LoVo (cell line): ENCODE measurements at places on chromosomes 7 and 10.

- DNase-seq: no peak
Observed at GRCh38 chr7:107089627-107090026, 45.1 kb downstream of the PRKAR2B start.

GRCh38 chr10:13803566-13804554 is 217.1 kb downstream of the PRPF18 start:
- DNase-seq: no peak

DNA sequence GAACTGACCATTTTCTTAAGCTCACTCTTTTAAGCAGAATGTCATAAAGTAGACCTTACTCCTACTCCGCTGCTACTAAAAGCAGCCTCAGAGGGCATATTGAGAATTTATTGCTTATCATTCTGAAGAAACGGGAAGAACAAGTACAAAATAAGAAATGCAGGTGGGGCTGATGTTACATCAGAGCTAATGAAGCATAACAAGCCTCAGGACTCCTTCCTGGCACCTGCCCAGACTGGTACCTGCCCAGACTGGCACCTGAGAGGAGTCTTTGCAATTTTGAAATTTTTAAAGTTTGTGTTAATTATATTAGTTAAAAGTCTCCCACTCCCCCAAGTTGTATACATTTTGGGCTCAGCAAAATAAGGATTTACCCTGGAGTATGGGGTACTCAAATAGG is 162.4 kb downstream of the SEMA3E start:
- DNase-seq: no peak

- no peak for DNase-seq
Observed at GRCh38 chr10:48806342-48806741, 121.7 kb downstream of the WDFY4 start.

GRCh38 chr10:52571516-52572182 is 200.9 kb downstream of the MBL2 start:
- DNase-seq: no peak

- no peak for DNase-seq
Observed at GRCh38 chr7:9680713-9681112, 1247.3 kb downstream of the NXPH1 start.

DNA sequence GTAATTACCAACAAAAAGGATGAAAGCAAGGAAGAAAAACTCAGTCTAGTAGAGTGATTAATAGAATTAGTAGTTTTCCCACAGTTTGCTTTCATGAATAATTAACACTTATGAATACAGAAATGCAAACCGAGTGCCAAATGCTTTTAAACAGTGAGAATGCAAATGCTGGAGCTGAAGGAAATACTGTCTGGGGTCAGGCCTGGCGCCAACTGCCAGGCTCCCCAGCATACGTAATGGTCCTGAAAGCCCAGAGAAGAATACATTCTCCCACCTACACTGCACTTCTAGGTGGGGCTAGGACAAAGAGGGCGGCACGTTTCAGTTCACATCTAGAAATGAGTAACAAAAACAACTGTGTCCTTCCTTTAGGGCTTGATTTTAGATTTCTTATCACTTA is 30.0 kb downstream of the GLUD1 start:
- DNase-seq: no peak

- DNase-seq: peak; percentile 54
Observed at GRCh38 chr7:107405559-107405958, 64.3 kb upstream of the GPR22 start.

GRCh38 chr10:45547207-45547606 is 125.4 kb downstream of the ZFAND4 start:
- DNase-seq: no peak

- DNase-seq: no peak
Observed at GRCh38 chr10:35745617-35746403, 103.7 kb upstream of the FZD8 start.

GRCh38 chr10:132306864-132307751 is 642 bp downstream of the STK32C start:
- DNase-seq: no peak

- peak; percentile 28 for DNase-seq
Observed at GRCh38 chr7:18179093-18179492, 151.4 kb upstream of the PRPS1L1 start.

DNA sequence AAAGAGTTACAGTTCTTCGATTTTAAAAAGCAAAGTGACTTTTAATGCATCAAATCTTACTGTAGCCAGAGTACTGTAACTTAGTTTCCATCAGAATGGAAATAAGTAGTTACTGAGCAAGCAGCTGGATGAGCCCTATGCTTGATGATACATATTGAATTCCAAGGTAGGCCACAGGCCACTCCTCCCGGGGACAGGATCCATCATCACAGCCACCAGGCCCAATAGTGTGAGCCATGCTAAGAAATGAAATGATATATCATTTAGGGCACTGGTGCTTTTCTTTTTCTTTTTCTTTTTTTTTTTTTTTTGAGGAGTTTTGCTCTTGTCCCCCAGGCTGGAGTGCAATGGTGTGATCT is 42.9 kb upstream of the TOMM7 start:
- no peak for DNase-seq

- no peak for DNase-seq
Observed at GRCh38 chr10:42593284-42593683, 45.1 kb downstream of the ZNF33B start.

GRCh38 chr10:106513352-106513771 is 651.1 kb downstream of the SORCS1 start:
- DNase-seq: no peak

GRCh38 chr7:147774461-147774860 is 816.1 kb upstream of the C7orf33 start:
- DNase-seq: no peak

GRCh38 chr10:27153845-27154193 is 365 bp downstream of the YME1L1 start:
- peak; percentile 7 for DNase-seq

DNA sequence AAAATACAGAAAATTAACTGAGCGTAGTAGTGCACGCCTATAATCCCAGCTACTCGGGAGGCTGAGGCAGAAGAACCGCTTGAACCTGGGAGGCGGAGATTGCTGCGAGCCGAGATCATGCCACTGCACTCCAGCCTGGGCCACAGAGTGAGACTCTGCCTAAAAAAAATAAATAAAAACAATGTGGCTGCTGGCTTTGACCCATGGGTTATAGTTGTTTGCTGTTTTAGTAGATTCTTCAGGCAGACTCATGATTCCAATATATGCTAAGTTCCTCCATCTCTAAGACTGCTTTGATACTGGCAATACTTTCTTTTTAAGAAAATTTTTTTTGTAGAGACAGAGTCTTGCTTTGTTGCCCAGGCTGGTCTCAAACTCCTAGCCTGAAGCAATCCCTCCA is 8.4 kb downstream of the OLAH start:
- no peak for DNase-seq

DNA sequence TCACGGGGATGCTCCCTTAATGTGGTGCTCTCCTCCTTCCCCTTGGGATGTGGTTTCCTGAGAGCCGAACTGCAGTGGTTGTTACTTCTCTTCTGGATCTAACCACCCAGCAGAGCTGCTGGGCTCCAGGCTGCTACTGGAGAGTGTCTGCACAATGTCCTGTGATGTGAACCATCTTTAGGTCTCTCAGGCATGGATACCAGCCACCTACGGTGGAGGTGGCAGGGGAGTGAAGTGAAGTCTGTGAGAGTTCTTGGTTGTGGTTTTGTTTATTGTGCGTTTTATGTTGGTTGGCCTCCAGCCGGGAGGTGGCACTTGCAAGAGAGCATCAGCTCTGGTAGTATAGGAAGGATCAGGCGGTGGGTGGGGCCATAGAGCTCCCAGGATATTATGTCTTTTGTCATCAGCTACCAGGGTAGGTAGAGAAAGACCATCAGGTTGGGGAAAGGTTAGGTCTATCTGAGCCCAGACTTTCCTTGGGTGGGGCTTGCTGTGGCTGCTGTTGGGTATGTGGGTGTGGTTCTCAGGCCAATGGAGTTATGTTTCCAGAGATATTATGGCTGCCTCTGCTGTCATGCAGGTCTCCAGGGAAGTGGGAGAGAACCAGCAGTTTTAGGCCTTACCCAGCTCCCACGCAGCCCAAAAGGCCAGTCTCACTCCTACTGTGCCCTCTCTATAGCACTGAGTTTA is 87.9 kb downstream of the KIF20B start:
- no peak for DNase-seq

- no peak for DNase-seq
Observed at GRCh38 chr7:116021237-116021636, 9.3 kb downstream of the TFEC start.

GRCh38 chr10:78779339-78779955 is 289.3 kb upstream of the ZMIZ1 start:
- no peak for DNase-seq

GRCh38 chr7:7799138-7799537 is 80.7 kb upstream of the RPA3 start:
- DNase-seq: peak; percentile 64

GRCh38 chr7:76318488-76319353 is 16.2 kb downstream of the HSPB1 start:
- DNase-seq: peak; percentile 87

- DNase-seq: no peak
Observed at GRCh38 chr7:131581241-131582051, 25.0 kb upstream of the PODXL start.

- DNase-seq: no peak
Observed at GRCh38 chr10:86798025-86798424, 41.6 kb downstream of the BMPR1A start.

GRCh38 chr7:75642810-75643486 is 95.8 kb downstream of the HIP1 start:
- DNase-seq: peak; percentile 18

- no peak for DNase-seq
Observed at GRCh38 chr10:77613476-77614130, 24.0 kb downstream of the KCNMA1 start.

DNA sequence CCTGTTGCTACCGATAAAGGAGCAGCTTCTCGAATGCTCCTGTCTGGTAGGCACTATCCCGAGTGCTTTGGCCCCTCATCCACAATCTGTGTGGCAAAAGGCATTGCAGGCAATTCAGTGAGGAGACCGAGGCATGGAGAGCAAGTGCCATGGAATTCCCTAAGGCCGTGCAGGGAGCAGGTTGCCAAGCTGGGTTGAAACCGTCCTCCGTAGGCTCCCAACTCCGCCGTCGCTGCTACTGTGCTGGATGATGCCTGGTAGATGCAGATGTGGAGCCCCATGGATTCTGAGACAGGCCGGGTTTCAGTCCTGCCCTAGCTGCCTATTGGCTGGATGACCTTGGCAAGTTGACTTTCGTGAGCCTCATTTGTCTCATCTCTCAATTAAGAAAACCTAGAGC is 85.3 kb downstream of the EGFR start:
- DNase-seq: no peak

DNA sequence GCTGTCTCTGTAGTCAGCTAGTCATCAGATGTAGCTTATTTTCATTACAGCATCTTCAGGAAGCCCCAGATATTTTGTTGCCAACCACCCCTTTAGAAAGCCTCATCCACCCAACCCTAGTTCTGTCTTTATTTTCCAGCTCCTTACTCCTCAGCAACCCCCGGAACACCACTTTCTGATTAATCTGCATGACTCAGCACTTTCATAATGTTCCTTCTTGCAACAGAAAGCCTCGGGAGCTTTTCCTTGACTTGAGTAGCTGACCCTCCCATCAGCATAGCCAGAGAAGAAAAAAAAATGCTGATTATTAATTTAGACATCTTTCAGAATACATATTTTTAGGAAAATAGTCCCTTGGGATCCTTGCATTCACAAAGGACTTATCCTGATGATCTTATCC is 244.0 kb upstream of the CXCL12 start:
- peak; percentile 6 for DNase-seq

GRCh38 chr7:69677054-69677852 is 79.0 kb downstream of the AUTS2 start:
- DNase-seq: no peak

DNA sequence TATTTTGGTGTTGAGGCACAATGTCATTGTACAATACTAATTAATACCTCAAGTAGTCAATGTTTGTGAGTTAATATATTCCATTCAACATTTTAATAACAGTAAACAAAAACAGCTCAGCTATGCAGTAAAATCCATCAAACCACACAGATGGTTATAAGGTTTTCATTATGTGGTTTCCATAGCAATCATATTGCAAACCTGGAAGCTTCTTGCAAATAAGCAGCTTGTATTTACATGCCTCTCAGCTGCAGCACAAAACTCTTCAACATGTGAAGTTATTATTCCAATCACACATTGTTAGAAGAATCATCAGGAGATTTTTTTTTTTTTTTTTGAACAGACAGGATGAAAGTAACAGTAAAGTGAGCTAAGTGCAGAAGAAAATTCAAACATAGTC is 170.2 kb downstream of the SKAP2 start:
- no peak for DNase-seq

DNA sequence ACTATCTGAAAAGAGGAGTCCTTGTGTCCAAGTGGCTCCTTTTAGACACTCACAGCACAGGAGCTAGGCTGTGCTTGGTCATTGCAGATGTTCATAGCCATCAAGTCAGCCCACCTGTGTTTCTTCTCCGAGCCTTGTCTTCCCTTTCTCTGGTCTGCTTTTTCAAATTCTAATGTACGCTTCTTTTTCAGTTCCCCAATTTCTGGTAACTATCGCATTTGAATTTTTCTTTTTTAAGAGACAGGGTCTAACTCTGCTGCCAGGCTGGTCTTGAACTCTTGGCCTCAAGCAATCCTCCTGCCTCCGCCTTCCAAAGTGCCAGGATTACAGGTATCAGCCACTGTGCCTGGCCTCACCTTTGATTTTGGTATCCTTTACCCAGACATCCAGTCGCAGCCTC is 18.9 kb downstream of the APBB1IP start:
- no peak for DNase-seq

- DNase-seq: no peak
Observed at GRCh38 chr7:115106316-115106715, 184.4 kb downstream of the MDFIC start.
